ENCODE measurements at places on chromosomes 6 and 20.

DNA sequence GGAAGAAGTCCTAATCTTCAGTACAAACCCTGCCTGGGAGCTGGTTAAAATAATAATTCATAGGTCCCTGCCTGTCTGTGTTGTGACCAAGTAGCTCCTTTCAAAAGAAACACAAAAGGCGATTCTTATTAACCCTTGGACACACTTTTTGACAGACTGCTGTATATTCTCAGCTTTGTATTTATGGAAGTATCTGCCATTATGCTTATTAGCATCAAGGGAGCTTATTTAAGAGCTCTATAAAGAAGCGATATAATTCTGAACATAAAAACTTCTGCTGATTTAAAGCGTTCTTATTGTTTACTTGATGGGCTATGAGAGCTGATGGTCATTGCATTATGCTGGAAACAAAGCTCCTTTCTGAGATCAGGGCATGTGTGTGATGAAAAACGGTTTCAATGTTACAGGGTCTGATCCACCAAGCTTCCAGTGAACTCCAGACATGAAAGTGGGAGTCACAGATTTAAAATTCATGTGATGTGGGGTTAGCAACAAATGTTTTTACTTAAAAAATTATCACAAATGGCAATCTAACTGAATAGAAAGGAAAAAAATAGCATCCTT is 181.8 kb upstream of the PDE10A start:
- H3K4me3 ChIP-seq, result no peak overlapping the region
- DNase-seq, result no peak
- H3K27me3 ChIP-seq, result peaks cover 65% of the 10 kb centered on the region
- no peak overlapping the region for H3K27ac ChIP-seq

DNA sequence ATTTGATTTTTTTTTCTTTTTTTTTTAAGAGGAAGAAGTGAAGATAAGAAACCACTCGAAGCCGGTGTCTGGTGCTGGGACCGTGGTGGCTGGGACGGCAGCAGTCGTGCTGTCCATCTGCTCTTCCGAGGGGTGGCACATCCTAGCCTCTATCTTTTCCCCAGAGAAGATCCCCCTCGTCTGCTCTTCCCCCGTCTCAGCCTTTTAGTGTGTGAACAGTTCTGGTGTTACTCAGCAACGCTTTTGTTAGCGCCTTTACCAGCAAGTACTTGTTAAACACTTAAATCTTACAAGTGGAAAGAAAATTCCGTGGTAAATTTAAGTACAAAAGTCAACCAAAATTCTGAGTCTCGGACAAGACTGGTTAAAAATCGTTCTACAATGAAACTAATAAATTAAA is 90.1 kb downstream of the RSPH3 start:
- H3K4me3 ChIP-seq, result no peak overlapping the region

DNA sequence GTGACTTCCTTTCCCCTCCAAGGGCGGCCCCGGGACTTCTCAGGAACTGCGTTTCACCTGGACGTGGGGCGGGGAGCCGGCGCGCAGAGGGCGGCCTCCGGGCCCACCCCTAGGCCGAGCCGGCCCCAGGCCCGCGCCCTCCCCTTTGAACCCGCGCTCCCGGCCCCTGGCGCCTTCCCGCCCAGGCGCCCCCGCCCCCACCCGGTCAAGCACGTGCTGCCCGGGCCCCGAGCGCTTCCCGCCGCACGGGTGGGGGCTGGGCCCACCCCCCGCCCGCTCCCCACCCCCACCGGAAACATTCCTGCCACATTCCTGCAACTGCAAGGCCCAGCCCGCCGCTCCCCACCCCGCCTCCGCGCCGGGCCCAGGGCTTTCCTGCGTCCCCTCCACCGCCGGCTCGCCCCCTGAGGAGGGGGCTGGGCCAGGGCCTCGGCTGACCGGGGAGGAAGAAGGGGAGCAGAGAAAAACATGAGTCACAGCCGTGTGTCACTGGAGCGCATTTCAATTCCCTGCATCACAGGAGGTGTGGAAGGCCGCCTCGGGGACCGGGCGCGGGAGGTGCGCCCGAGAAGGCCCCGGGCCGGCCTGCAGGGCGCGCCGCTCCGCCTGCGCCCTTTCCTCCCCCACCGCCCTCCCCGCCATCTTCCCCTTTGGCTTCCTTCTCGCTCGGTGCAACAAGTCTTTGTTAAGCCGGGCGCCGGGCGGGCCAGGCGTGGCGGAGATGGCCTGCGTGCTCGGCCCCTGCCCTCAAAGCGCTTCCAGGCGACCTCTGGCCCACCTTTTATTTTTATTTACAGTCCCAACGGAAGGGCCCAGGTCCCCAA is 1.2 kb upstream of the HMGA1 start:
- peak overlapping the region; percentile 94 for H3K27ac ChIP-seq
- H3K4me3 ChIP-seq, result peak overlapping the region; percentile 94
- H3K4me1 ChIP-seq, result peaks cover 18% of the 10 kb centered on the region
- no peaks in the 10 kb centered on the region for H3K27me3 ChIP-seq

GRCh38 chr20:9109566-9109965 is 40.7 kb downstream of the PLCB4 start:
- H3K4me1 ChIP-seq, result no peaks in the 10 kb centered on the region
- no peaks in the 10 kb centered on the region for H3K36me3 ChIP-seq
- H3K27ac ChIP-seq, result no peak overlapping the region
- no peak for DNase-seq
- H3K27me3 ChIP-seq, result no peaks in the 10 kb centered on the region
- no peak overlapping the region for H3K4me3 ChIP-seq

DNA sequence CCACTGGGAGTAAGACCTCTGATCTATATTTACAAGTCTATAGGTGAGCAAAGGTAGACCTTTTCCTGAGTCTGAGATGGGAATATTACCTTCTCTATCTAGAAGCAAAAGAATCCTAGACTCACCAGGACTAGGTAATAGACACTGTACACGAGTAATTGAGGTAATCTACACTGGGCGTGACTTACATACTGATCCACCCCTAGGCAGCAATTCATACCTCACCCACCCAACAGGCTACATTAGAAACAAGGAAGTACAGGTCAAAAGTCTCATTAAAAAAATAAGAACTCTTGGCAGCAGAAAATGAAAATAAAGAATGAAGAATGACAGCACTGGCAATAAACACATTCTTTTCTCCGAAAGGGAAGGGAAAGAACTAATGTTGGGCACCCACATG is 7.6 kb downstream of the CSNK2A1 start:
- DNase-seq, result no peak
- H3K4me1 ChIP-seq, result peaks cover 49% of the 10 kb centered on the region
- no peak overlapping the region for H3K27ac ChIP-seq

DNA sequence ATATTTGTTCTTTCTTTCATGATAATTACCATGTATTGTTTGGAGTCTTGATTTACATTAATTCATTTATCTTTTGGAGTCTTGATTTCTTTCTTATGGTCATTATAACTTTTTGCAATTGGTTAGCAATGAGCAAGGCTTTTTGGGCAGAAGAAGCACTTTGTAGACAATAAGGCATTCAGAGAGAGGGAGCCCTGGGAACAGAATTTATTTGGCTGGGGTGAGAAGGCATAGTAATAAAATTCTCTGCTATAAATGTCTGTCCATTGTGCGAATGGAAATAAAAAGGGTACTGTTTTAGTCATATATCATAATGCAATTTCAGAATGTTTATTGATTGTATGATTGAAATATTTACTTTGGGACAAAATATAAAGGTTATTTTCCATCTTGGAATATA is 147.0 kb downstream of the SLC35F1 start:
- H3K4me1 ChIP-seq, result no peaks in the 10 kb centered on the region
- H3K4me3 ChIP-seq, result no peak overlapping the region
- H3K27me3 ChIP-seq, result peaks cover 9% of the 10 kb centered on the region
- no peak overlapping the region for H3K27ac ChIP-seq
- no peak for DNase-seq

DNA sequence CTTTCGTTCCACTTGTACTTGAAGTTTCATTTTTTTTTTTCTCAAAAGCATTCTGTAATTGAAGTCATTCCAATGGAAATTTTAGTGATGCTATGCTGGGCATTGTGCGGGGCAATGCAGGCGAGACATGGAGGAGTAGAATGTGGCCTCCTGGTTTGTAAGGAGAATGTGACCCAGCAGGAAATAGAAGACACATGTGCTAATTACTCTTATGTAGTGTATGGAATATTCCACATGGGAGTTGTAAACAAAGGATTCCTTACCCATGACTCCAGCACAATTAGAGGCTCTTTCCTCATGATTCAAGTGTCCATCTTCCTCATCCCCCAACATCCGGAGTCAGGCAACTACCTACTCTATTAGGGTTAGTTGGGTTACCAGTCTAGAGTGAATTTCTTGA is 14.9 kb upstream of the RFPL4B start:
- H3K27me3 ChIP-seq, result peaks cover 41% of the 10 kb centered on the region
- H3K4me3 ChIP-seq, result no peak overlapping the region
- H3K27ac ChIP-seq, result no peak overlapping the region
- peaks cover 2% of the 10 kb centered on the region for H3K4me1 ChIP-seq

GRCh38 chr20:5652626-5653553 is 97.3 kb upstream of the SHLD1 start:
- no peak overlapping the region for H3K27ac ChIP-seq
- no peaks in the 10 kb centered on the region for H3K27me3 ChIP-seq
- no peak overlapping the region for H3K4me3 ChIP-seq

- peak; percentile 14 for DNase-seq
- H3K4me3 ChIP-seq, result peak overlapping the region; percentile 78
- peaks cover 14% of the 10 kb centered on the region for H3K4me1 ChIP-seq
- peaks cover 78% of the 10 kb centered on the region for H3K27me3 ChIP-seq
Observed at GRCh38 chr20:1802385-1803060, 92.7 kb upstream of the SIRPA start.

- H3K4me1 ChIP-seq, result peaks cover 3% of the 10 kb centered on the region
- no peaks in the 10 kb centered on the region for H3K27me3 ChIP-seq
- no peak for DNase-seq
- H3K36me3 ChIP-seq, result peaks cover 3% of the 10 kb centered on the region
Observed at GRCh38 chr6:130417951-130418350, 52.1 kb downstream of the TMEM200A start.
